ENCODE measurements at places on chromosomes 5 and 9.

DNA sequence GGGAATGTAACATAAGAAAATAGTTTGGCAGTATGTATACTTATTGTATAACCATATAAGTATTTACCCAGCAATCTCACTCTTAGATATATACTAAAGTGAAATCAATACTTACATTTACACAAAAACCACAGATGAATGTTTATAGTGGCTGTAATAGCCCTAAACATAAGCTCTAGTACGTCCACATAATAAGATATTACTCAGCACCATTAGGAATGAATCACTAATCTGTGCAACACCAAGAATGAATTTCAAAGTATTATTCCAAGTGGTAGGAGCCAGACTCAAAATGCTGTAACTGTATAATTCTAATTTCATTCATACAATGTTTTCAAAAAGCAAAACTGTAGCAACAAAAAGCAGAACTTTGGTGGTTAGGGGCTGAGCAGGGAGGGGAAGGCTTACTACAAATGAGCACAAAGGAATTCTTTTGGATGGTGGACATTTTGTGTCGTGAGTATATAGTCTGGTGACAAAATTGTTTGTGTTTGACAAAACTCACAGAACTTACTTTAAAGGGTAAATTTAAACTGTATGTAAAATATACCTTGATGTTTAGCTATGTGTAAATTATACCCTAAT, 11.9 kb upstream of the C5orf46 start:
- no peak for DNase-seq

GRCh38 chr5:55829956-55830355, 21.2 kb upstream of the IL31RA start:
- no peak for DNase-seq

DNA sequence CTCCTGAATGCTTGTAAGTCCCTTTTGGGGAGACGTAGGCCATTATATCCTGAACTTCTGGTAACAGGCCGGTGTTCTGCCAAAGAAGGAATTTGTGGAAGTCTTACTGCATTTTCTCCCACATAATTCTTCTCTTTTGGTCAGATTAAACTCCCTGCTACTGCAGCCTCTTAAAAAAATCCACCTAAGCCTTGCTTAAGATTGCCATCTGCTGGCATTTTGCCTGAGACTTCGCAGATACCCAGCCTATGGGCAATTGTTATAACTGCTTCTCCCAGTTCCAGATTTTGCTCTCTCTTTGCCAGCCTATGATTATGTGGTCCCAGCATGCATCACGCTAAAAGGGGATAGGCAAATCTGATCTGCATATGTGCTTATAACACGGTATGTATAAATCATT, 391.6 kb upstream of the CHD1 start:
- DNase-seq = no peak

GRCh38 chr5:36841677-36842076, 34.9 kb upstream of the NIPBL start:
- no peak for DNase-seq

DNA sequence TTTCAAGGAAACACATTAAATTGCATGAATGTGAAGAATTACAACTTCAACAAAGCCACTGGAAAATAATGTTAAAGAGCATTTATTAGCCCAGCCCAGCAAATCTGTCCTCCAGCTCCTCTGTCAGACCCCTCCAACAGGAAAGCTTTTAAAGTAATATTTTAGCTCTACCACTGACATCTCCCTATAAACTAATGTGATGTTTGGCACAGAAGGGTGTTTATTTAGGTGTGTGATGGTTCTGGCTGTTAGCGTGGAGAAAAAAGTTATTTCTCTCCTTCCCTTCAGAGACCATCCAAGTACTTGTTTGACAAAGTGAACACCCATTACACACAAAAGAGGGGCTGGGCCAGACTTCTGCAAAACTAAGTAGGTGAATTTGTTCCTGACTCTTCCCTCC, 111.9 kb upstream of the TARS1 start:
- no peak for DNase-seq

DNA sequence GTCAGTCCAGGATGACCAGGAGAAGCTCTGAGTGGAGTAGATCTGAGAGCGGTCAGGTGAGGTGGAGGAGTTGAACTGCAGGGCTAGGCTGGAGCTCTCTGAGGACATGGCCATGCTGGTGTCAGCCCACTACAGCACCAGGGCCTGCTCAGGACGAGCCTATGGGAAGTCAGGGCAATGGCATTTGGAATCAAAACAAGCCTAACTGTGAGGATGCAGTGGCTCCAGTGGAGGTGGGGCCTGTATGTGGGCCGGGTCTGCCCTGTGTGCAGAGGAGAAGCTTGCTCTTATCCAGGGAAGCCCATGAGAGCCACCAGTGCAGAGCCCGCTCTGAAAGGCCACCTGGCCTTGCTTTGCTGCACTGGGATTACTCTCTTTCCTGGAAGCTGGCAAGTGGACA, 11.1 kb downstream of the CXCL14 start:
- DNase-seq = no peak

DNA sequence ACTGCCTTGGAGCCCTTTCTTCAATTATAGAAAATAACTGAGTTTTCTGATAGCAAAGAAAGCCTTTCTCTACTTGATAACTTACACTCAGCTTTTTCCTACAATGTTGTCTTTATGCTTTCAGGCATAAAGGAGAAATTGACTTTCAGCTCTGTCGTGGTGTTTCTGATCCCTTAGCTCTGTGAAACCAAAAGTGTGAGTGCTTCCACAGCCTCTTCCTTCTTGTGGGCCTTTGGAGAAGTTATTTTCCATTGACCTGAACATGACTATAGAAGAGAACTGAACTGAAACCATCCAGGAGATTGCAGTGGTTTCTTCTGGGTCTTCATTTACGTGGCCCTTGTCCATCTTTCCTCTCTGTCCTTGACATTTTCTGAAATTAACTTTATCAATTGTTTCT, 59.5 kb upstream of the EQTN start:
- no peak for DNase-seq

DNA sequence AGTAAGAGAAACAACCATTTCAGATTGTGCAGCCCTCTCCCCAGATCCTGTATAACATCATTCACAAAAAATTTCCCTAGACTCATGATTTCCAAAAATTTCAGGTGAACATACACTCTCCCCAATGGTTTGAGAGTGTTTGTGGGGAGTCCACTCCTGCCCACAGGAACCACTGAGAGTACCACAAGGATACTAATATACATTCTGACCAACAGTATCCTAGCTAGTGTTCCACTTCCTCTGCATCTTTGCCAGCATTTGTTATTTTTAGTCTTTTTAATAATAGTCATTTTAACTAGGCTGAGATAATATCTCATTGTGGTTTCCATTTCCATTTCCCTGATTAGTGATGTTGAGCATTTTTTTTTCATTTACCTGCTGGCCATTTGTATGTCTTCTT, 155.4 kb downstream of the DTWD2 start:
- no peak for DNase-seq

DNA sequence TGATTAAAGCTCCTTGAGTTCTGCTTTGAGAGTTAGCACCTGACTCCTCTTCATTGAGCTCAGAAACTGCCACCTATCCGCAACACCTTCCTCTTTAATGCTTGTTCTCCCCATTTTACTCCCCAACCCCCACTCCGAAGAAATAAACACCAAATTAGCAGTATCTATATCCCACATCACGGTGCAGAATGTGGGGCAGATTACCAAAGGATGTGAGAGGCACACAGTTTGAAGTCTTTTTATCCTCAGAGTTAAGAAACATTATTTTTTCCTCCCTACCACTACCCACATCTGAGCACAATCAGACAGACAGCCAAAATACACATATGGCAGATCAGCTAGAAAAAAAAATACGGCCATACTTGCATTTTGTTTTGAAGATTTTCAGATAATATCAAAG, 26.1 kb upstream of the IL7R start:
- no peak for DNase-seq

DNA sequence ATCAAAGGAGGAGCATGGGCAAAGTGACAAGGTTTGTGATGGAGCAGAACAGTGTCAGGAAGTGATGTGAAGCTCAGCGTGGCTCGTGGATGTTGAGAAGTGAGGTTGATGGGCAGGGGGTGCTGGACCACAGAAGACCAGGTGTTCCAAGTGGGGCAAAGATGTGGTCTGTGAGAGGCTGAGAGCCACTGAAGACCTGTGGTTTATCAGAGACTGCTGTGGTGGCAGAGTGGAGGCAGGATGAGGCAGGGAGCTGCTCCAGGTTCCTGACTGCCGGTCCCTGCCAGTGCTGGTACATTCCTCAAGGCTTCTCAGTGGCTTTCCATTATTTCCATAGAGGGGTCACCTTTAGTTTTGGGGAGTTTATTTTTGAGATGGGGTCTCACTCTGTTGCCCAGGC, 19.1 kb downstream of the PALM2AKAP2 start:
- no peak for DNase-seq

DNA sequence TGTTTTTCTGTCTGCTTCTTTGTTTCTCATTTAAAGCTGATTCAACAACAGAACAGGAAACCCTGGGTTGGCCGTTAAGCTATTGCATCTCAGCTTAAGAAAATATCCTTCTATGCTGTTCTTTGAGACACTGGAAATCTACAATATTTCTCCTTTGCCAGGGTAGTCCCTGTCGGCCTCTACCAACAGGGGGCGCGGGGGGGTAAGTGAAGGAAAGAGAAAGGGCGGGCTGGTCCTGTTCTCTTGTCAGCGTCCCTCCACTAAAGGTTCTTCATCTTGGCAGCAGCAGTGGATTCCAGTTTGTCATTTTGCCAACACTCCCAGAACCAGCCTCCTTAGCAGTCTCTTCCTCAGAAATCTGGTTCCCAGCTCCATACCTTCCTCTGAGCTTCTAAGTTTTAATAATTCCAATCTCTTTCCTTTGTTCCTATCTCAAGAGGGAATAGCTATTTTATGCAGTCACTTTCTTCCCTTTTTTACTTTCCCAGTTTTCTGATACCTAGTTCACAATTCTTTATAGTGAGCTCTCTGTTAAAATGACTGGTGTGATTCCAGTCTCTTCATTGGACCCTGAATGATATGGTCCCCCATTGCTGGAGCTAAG, 222.3 kb downstream of the GLIS3 start:
- DNase-seq = peak; percentile 16

DNA sequence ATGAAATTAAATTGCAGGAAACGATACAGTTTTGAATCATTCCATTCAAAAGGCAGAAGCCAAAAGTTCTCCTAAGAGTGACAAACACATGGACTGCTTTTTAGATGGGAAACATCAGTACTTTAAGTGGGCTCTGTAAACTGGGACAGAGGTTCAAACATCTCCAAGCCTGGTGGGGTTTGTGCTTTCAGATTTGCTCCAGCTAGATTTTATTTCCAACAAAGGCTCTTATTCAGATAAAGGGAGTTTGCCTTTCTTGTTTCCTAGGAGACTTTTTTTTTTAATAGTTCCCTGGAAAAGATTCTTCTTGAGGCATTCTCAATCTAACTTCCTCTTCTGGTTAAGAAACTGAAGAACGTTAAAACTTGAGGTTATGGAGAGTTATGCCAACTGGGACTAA, 277.6 kb downstream of the TMEM38B start:
- DNase-seq = no peak

- no peak for DNase-seq
These were observed 113.5 kb downstream of the RORB start for GRCh38 chr9:74610523-74611061.

DNA sequence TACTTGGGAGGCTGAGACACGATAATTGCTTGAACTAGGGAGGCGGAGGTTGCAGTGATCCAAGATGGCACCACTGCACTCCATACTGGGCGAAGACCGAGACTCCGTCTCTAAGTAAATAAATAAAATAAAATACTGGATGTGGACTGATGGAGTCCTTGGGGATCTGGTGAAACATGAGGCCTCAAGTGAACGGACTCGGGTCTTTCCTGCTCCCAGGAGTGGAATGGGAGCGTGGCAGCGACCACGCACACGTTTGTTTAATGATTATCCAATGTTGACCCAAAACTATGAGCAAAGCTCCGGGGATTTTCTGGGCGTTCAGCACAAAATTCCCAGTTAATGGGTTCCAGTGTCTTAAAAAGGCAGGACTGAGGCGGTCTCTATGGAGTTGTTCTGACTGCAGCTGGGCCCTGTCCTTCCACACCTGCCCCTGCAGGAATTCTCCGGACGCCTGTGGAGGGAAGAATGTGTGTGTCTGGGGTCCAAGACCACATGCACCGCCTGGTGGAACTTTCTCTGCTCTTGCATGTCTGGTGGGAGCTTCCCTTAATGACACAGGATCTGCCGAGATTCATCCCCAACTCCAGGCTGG, 26.6 kb downstream of the NEK6 start:
- DNase-seq = no peak

DNA sequence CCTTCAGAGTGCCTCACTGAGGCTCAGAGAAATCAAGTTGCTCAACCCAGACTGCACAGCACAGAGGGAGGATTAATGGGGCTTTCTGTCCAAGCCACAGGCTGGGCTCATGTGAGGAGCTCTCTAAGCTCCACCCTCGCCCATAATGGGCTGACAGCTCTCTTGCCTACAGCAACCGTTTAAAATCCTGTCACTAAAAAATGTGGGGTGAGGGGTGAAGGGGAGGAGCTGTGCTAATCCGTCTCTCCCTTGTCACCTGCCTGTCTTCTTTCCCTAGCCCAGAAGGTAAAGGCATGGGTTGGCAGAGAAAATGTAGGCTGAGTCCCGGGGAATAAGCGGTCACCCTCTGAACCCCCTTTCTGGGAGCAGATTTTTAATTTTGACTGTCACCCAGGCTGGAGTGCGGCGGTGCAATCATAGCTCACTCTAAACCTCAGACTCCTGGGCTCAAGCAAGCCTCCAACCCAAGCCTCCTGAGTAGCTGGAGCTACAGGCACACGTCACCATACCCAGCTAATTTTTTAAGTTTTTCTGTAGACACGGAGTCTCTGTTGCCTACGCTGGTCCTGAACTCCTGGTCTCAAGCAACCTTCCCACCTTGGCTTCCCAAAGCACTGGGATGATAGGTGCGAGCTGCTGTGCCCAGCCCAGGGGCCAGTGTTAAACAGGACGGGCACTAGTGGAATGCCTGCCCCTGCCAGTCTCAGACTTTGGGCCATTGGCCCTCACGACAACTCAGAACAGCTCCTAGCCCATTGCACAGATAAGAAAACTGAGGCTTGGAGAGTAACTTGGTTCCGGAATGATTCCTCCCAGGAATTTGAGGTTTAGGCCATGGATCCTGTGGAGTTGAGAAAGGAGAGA, 89.5 kb downstream of the LMX1B start:
- no peak for DNase-seq

DNA sequence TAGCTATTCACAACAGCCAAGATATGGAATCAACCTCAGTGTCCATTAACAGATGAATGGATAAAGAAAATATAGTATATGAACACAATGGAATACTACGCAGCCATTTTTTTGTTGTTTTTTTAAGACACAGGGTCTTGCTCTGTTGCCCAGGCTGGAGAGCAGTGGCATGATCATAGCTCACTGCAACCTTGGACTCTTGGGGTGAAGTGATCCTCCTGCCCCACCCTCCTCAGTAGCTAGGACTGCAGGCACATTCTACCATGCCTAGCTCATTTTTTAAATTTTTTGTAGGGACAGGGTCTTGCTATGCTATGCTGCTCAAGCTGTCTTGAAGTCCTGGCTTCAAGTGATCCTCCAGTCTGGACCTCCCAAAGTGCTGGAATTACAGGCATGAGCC, 38.5 kb downstream of the CERT1 start:
- DNase-seq = no peak

DNA sequence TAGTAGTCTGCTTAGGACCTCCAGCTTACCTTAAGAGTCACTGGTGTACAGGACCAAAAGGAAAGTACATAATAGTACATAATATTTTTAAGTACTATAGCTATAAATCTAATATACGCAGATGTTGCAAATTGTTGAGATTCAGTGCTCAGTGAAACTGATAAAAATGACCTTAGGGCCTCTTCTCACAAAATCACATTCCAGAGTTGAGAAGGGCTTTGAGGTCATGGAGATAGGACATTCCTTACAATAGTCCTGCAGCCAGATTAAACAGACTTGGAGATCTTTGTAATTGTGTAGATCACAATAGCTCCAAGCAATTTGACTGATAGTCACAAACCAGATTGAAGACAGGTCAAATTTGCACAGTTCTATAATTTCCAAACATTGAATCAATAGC, 37.7 kb upstream of the PCSK1 start:
- no peak for DNase-seq

Data from activated gamma-delta T cell treated with Interleukin-2 at 50 U/mL for 16 hours (primary cell).